ENCODE measurements at places on chromosomes 11 and 22.

GRCh38 chr11:61163021-61163420, 1.8 kb upstream of the VPS37C start:
- DNase-seq = no peak

GRCh38 chr11:63639199-63639832, 25.1 kb upstream of the PLAAT3 start:
- DNase-seq = no peak

GRCh38 chr11:122068141-122068540, 47.9 kb downstream of the BLID start:
- no peak for DNase-seq

DNA sequence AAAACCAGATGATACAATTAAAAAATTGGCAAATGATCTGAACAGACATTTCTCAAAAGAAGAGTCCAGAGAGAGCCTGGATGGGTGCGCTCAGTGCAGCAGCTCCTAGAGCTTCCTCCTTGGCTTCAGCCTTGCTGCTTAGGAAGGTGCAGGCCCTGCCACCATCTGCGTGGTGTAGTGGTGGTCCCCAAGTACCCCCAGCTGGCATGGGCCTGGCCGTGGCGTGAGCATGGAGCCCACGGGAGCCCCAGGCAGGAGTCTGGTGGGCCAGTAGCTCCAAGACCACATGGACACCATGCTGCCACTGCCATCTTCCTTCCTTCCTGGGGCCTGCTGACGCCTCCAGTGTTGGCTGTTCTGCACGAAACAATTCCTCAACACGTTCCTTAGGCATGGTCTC, 20.5 kb downstream of the THY1 start:
- DNase-seq = no peak

All from posterior cingulate gyrus (tissue), 11 donors.